ENCODE measurements at places on chromosomes 16 and 17. TPM values are rescaled to one million over a fixed set of nuclear protein-coding genes. Genes with fewer than 3 reads are reported as not detected.

DNA sequence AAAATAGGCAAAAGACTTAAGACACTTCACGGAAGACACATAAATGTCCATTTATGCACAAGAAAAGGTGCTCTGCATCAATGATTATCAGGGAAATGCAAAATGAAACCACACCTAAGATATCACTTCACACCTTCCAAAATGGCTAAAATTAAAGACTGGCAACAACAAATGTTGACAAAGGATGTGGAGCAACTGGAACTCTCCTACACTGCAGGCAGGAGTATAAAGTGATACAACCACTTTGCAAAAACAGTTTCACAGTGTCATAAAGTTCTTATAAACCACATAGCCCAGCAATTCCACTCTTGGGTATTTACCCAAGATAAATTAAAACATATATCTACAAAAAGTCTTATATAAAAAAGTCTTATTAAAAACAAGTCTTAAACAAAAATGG lies 7.8 kb downstream of the BBS2 start:
- DNase-seq = no peak

Gene ASIC2
- total RNA-seq = not detected

DNA sequence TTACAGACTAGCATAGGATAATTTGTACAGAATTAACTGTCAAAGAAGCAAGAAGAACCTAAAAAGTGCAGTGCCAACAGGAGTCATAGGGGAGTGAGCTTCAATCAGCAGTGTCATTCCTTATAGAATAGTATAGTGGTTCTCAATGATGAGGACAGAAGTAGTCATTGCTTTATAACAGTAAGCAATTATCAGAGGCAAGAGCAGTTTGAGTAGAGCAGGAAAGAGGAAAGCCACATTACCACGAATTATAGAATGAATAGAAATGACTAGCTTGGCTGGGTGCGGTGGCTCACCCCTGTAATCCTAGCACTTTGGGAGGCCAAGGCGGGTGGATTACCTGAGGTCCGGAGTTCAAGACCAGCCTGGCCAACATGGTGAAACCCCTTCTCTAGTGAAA lies 209.7 kb upstream of the TBX2 start:
- DNase-seq = no peak

Gene EZH1
- 58.4 TPM for total RNA-seq

Gene TBC1D3B
- total RNA-seq = 8.2 TPM

DNA sequence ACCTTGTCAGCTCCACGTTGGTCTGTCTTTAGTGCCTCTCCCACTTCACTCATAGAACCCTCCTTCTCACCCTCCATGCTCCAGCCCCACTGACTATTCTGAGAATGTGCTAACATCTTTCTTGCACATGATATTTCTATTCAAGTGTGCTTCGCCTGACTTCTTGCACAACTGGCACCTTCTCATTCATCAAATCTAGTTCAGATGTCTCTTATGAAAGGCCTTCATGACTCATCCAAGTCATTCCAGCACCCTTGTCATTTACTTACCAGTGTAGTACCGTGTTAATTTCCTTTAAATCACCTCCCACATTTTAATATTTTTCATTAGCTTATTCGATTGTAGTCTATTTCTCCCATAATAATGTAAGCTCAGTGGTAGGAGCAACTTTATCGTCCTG lies 197.8 kb upstream of the PIRT start:
- no peak for DNase-seq

Gene RMI2
- 1.2 TPM for total RNA-seq

DNA sequence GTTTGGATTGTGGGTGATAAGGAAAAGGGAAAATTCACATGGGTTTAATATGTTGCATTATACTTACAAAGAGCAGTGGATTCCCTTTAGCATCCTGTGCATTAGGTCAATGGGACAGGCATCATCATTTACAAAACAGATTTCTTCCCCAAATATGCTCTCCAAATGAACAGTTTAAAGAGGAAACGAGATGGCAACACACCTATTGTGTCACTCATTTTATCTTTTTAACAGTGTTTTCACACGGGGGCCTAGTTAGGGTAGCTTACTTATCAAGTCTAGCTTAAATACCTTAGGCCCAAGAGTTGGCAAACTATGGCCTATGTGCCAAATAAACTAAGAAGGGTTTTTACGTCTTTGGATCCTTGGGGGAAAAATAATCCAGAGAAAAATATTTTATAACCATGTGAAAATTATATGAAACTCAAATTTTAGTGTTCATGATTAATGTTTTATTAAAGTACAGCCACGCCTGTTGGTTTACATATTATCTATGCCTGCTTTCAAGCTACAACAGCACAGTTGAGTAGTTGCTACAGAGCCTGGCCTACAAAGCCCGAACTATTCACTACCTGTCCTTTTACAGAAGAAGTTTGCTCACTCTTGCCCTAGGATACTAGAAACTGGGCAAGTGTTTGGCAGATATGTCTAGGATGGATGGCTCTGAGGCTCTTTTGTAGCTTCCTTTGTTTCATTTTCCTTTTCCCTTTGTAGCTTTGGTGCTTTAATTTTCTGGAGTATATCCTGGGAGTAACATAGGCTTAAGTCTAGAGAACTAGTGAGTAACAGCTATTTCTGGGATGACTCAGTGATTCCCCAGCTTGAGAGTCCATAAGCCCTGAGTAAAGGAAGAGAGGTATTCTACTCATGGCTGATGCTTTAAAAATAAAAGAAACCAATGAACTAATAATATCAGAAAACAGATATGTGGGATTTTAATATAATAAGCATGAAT lies 12.4 kb downstream of the NUP93 start:
- no peak for DNase-seq

Gene HOXB1
- not detected for total RNA-seq

Gene MYH2
- total RNA-seq = 1.0 TPM

DNA sequence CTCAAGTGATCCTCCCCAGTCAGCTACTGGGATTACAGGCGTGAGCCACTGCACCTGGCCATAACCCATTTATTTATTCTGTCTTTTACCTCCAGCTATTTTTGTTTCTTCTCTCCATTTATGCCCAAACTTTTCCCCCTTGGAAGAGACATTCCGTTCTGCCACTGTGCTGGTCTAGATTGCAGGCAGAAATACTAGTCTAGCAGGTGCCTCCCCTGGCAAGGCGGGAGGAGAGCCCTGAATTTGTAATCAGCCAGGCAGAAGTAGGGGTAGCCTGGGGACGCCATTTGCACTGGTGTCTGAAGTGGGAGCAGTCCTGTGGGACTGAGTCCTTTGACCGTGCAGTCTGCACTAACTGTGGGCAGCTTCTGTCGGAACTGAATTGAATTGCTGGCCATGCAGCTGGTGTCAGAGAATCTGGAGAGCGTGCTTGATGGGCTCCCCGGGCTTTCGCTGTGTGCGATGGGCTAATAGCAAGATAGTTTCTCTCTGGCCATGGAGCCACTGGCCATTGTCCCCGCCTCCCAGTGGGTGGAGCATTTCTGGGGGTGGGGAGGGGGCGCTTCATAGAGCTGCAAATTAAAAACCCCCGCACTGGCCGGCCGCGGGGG lies 31.5 kb upstream of the LITAF start:
- DNase-seq = no peak

GRCh38 chr17:29905879-29906167 lies 24.2 kb downstream of the SSH2 start:
- no peak for DNase-seq

Gene MPP2
- 0.49 TPM for total RNA-seq

- DNase-seq = no peak
Measured at GRCh38 chr16:66030036-66030435, 336.5 kb upstream of the CDH5 start.

GRCh38 chr17:31743797-31744196 lies 115.2 kb downstream of the COPRS start:
- no peak for DNase-seq

Gene TBC1D3H
- not detected for total RNA-seq

Gene RHBDL1
- total RNA-seq = 2.0 TPM

Gene ABCC12
- total RNA-seq = not detected

Gene KRT16
- not detected for total RNA-seq

Gene PNMT
- 4.3 TPM for total RNA-seq

DNA sequence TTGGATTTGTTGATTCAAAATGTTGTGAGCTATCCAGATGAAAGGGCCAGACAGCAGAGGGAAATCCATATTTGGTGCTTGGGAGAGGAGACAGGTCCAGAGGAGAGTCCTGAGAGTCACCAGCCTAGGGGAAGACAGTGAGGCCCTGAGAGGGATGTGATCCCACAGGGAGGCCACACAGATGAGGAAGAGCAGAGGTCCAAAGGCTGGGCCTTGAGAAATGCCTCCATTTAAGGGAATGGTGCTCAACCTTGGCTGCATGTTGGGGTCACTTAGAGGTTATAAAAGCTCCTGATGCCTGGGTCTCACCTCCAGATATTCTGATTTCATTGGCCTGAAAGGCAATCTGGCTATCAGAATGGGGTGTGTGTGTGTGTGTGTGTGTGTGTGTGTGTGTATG lies 194.9 kb downstream of the UTP18 start:
- DNase-seq = no peak

Gene TOM1L1
- 33.6 TPM for total RNA-seq

Gene CDH1
- total RNA-seq = 128 TPM

Gene CCL1
- not detected for total RNA-seq

Gene TEX14
- 1.3 TPM for total RNA-seq

GRCh38 chr17:27244491-27245223 lies 49.3 kb upstream of the WSB1 start:
- peak; percentile 85 for DNase-seq

DNA sequence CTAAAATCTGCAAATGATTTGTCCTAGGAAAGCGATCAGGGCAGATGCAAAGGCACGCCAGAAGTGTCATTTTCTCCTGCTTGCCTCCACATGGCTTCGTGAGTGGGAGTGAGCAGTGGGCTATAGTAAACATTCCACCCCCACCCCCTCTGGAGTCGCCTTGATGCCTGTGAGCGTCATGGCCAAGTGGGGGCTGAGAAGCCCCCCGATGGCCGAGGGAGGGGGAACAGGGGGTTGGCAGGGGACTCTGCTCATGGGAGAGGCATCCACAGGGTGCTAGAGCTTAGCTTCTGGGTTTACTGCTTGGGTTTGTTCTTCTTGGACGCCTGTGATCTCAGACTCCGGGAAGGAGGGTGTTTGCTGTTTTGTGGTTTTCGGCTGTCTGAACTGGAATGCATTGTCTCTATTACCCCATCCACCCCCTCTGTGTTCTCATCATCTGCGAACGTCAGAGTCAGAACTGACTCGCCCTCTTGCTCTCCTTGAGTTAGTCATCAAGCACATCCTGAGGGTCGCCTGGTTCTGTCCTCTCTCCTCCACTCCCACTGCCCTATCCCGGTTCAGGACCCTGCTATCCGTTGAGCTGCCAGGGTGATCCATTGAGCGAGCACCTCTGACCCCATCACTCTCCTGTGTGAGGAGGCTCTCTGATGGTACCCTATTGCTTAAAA lies 15.4 kb downstream of the TNS4 start:
- DNase-seq = no peak

Measured in upper lobe of right lung (tissue), 1 donor.